Activated naive CD8-positive, alpha-beta T cell treated with anti-CD3 and anti-CD28 coated beads, Interleukin-2, amount 10 ng/mL, durations not matched to agents 7 days and 5 days (primary cell): ENCODE measurements at places on chromosomes 6 and 20. TPM values are rescaled to one million over a fixed set of nuclear protein-coding genes. Genes with fewer than 3 reads are reported as not detected.

The KCNK16 gene
- not detected for total RNA-seq

GRCh38 chr6:42555477-42556457 lies 8.1 kb upstream of the UBR2 start:
- DNase-seq: no peak

DNA sequence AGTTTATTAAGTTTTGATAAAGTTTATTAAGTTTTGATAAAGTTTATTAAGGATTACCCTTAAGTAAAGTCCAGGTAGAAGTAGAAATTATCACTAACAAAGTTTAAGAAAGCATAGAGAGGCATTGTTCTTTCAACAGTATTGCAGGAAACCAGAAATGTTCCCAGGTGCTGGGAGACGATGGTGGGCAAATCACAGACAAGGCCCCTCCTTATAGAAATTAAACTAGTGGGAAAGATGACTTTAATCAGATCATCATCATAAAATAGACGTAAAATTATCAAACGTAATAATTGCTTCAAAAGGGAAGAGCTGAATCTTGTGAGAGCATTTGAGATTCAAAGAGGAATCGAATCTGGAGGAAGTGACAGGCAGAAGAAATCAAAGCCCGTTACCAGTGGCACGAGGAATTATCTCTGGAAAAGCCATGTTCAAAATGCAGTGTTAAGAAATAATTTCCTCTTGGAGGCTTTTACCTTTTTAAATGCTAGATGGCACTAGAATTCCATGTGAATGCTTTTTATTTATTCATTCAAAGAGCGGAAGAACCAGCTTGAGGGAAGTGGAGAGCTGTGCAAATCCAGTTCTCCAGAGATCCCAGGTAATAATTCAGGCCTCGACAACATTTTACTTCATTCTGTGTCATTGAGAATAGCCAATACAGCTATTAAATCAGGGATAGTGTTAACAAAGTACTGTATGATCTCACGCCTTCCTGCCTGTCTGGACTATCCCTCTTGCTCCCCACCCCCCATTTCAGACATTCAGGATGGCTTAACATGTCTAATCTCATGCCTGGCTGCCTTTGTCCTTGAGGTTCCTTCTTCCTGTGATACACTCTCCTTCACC lies 1.0 kb upstream of the APMAP start:
- DNase-seq: no peak

DNA sequence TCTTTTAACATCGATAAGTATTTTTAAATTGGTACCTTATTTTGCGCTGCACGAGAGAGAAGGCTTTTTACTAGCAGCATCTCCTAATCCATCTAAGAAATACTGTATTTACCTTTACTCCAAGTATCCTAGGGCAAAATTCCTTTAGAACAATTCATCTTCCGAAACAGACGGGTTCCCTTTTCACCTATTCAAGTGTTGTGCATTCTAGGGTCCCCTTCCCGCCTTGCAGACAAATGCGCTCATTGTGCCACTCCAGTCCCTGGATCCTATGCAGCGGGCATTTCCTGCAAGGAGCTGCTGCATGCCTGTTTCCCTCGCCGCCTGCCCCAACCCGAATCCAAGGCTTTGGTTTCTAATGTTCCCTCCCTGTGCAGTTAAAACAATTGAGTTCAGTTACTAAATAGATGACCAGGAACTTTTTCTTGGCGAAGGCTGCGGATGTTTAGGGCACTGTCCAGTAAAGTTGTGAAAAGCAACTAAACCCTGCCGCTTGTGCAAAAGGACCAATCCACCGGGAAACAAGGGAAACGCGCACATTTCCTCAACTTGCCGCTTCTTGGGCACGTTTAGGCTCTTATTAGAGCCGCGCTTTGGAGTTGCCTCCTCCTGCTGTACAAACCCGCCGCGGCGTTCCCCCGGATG lies 556 bp upstream of the SCAF8 start:
- DNase-seq: no peak
